Mucosa of gallbladder (tissue), 1 donor: ENCODE measurements at places on chromosomes 7 and 10.

DNA sequence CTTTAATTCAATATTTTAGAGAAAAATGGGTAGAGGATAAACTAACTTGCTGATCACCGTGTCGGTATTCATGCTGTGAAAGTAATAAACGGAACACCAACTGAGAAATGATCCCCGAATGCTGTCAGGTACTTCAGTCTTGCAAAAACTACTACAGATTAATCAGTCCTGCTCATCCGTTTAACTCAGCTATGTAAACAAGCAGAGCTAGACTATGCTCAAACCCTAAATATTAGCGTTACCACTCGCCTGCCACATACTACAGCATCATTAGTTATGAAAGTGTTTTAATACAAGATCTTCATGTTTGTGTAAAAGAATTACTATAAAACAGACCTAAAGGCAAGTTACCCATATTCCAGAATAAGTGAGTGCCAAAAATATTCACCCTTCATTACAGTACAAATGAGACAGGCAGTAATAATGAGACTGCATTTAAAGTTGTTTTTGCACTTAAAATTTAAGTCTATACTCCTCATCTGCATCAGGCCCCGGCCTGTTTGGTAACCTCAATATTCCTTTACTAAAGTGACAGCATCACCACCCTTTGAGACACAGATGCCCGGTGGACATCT is 952 bp downstream of the DNMBP start:
- no peak for DNase-seq

GRCh38 chr7:94403546-94403945 is 8.9 kb downstream of the COL1A2 start:
- no peak for DNase-seq

GRCh38 chr10:49381111-49381900 is 14.6 kb downstream of the DRGX start:
- DNase-seq, result no peak

GRCh38 chr10:110698782-110699201 is 54.7 kb downstream of the RBM20 start:
- no peak for DNase-seq

DNA sequence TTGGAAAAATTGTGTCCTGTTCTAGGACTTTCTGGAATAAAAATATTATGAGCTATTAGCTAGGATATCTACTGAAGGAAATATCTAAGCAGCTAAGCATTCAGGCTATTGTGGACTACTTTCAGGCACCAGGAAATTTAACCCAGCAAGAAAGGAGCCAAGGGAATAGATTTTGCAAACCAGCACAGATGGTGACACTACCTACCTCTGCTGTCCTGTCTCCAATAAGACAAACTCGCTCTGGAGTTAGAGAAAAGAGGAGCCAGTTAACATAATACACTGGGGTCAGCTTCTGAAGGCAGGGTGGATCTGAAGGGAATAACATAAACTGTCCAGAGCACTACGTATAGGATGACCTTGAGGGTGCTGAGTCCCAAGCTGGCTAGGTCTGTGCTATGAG is 223.7 kb upstream of the PRSS58 start:
- DNase-seq, result no peak

DNA sequence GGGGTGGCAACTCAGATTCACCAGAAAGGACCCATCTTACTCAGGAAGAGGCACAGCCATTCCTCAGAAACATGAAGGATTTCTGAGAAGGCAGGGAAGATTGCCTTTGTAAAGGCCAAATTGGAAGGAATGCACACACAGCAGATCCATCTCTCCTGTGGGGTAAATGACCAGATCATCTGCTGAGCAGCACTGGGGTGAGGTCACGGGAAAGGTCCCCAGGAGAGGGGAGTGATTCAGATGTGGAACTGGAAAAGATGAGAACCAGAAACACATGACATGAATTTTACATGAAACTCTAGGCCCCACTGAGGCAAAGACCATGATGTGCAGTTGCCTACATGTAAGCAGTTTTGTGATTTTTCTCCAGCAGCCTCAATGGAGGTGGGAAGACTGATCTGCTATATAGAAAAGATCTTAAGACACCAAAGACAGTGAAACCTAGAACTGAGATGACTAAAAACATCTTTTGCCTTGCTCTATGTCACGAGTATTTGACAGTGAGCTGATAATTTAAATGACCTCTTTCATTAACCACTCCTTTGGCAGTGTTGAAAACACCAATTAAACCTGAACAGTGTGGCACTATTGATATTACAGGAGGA is 91.6 kb downstream of the AMPH start:
- DNase-seq, result no peak
